CD4-positive, alpha-beta T cell treated with Interleukin-2 at 100 ng/mL for 4 hours (primary cell): ENCODE measurements at places on chromosomes 5 and 9.

DNA sequence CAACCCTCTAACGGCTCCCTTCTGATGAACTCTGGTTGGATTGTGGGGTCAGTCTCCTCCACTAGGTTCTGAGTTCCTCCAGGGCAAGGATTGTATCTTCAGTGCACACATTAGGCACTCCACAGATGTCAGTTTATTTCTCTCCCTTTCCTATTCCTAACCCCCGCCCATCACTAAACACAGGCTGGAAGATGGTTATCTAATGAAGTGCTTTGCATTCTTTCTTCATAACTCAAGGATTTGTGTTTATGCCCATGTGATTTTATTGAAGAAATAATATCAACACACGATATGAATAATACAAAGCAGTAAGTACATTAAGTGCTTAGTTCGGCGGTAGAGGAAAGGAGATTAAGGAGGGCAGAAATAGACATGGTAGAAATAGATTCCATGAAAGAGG, 4.4 kb upstream of the CREBRF start:
- DNase-seq = no peak

DNA sequence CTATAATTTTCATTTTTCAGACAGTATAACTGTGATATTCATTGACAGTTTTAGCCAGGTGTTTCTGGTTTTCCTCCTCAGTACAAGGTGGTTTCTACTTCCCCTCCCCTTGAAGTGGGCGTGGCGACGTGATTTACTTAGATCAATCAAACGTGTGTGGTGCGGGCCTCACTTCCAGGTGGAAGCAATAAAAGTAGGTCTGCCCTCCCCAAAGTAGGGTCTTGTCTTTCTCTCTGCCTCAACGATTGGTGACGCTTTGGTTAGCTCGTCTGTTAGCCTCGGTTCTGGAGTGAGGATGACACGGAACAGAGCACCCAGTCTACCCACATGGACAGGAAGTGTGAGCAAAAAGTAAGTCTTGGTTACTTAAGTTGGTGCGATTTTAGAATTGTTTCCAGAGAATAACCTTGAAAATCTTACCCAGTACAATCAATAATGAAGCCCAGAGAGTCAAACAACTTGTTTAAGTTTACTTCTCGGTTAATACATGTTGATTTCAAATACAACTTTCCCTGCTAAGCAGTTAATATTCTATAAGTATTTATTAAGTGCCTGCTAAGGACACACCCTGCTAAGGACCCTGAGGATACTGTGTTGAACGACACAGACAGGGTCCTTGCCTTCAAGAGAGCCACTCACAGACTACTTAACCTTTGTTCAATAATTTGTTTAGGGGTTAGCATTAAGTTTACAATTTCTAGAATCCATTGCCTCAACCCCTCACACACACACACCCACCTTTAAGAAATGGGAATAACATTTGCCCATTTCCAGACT, 48.4 kb downstream of the COX7C start:
- DNase-seq = no peak

GRCh38 chr5:16497546-16497945, 31.9 kb upstream of the ZNF622 start:
- no peak for DNase-seq

DNA sequence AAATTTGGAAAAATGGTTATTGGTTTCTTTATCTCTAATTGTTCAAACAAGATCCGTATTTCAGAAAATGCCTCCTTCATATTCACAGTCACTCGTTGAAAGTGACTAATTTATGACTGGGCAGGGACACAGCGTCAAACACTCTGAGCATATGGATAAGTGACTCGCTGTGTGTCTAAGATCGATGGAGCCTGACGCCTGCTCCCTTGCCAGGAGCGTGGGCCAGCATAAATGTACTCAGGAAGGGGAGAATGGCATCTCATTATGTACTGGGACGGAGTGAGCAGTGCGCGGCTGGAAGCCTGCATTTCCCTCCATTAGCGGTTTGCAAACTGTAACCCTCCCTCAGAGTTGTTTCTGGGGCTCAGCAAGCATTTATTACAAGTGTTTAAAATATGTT, 79.8 kb upstream of the CAST start:
- no peak for DNase-seq

DNA sequence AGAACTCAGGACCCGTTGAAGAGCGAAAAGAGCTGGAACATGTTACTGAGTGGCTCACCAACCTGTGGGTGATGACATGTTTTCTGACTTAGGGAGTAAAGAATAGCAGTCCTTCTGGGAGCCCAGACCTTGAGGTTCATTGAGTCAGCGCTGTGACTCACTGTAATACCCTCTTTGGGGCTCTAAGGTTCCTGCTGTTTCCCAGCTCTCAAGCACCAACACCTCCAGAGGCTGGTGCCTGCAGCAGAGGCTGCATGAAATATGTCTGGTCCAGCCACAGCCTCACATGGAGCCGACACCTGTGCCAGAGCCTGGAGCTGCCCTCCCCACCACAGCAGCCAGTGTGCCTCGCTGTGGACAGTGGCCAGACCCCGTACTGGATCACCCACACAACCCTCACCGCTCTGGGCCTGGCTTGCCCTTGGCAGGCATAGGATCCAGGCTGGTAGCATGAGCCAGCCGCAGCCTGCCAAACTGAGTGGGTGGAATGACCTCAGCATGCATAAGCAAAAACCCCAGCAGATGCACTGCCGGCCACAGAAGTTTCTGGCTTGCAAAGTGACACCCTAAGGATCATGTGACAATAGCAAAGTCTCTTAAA, 143.5 kb upstream of the MRPS30 start:
- no peak for DNase-seq

- no peak for DNase-seq
Measured at GRCh38 chr9:127198587-127198986, 66.0 kb upstream of the GARNL3 start.

GRCh38 chr9:131417264-131418142, 23.6 kb downstream of the PRRC2B start:
- DNase-seq = no peak

- no peak for DNase-seq
Measured at GRCh38 chr9:137477778-137478612, 18.9 kb upstream of the NSMF start.

DNA sequence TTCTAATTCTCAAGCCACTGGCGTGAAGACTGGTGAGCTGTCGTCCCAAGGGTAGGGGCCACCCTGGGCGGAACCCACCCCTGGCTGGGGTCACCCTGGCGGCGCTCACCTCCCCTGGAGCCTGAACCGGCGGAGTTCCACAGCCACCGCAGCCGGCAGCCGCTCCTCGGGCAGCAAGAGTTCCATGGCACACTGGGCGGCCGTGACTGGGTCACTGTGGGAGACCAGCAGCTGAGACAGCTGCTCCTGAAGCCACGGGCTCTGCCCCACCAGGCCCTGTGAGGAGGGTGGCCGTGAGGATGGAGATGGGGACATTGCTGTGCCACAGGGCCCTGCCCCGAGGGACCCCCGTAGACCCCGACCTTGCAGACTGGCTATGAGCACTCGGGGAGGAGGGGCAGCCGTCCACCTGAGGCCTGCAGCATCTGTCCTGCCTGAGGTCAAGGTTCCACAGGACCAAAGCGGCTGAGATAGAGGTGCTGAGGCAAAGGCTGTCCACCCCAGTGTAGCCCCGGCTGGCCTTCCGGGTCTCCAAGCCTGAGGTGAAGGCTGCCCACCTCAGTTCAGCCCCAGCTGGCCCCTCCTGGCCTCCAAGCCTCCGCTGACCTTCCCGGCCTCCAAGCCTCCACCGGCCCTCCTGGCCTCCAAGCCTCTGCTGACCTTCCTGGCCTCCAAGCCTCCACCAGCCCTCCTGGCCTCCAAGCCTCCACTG, 50.6 kb upstream of the NRARP start:
- no peak for DNase-seq

DNA sequence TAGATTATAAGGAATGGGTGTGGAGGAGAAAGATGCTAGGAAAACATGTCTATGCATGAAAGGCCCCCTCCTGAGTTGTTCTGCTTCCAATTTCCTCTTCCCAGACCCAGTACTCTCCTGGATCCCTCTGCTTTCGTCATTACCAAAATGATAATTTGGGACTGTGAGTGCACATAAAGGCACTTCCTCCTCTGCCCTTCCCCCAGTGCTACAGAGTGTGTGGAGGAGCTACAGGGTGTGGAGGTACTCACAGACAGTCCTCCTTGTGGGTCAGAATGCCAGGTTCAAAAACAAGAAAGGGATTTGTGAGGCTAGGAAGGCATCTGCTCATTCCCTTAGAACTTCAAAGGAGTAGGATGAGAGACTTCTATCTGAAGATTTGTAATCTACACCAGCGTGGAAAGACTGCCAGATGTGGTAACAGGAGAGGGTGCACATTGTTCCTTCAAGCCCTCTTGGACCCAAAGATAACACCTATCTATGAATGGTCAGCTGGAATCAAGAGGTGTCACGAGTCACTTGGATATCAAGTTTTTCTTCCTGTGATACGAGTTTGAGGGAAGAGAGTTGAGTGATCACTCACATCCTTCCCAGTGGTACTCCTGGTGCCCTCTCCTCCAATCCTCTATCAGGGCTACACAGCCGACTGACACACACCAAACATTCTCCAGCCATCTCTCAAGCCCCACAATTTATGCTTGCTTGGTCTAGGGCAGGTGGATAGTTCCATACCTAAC, 201.1 kb downstream of the EPB41L4A start:
- no peak for DNase-seq

DNA sequence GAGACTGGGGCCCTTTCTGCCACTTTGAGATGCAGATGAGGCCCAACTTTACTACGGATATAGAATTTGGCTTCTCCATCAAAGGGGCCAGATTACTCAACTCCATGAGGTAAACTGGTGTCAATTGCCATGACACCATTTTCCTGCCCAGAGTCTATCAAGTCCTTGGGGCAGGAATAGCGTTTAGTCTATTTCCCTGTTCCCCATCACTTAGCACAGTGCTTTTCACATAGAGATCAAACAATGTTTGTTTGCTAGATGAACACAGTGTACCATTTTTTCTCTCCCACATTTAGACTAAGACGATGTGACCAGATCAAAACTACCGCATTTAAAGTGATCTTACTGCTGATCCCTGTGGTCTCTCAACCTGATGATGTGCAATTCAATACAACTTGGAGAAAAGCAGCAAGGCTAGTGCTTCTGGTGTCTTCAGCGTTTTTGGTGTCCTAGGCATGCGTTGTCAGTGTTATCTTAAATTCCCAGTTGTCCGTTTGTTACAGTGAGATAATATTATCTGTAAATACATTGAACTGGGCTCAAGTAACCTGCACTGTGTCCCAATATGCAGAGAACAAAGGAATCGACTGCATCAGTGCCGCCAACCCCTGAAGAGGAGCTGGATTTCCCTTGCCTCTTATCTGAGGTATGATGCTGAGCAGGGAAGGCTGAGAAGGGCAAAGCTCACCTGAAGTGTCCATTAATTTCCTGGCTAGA, 446.2 kb downstream of the PLK2 start:
- DNase-seq = no peak

- DNase-seq = no peak
Measured at GRCh38 chr5:167664222-167664804, 627.1 kb upstream of the WWC1 start.

GRCh38 chr9:133117271-133118178, 3.5 kb downstream of the RALGDS start:
- no peak for DNase-seq

GRCh38 chr5:74423383-74423782, 217.1 kb downstream of the ENC1 start:
- DNase-seq = no peak

- DNase-seq = no peak
Measured at GRCh38 chr5:32193591-32193990, 19.5 kb upstream of the GOLPH3 start.

DNA sequence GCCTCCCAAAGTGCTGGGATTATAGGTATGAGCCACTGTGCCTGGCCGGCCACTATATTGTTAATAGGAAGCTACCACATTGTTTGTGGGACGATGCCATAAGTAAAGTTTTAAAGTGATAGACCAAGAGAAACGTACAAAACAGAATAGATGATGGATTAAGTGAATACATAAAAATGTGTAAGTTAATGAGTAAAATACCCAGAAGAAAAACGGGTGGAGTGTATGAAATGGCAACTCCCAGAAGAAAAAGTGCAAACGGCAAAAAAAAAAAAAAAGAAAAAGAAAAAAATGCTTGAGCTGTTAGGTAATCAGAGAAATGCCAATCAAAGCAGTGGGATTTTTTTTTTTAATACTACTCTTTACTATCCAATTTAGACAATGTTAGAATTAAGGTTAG, 246.0 kb downstream of the PDZD2 start:
- no peak for DNase-seq

- DNase-seq = no peak
Measured at GRCh38 chr9:107360098-107360497, 77.0 kb downstream of the RAD23B start.

DNA sequence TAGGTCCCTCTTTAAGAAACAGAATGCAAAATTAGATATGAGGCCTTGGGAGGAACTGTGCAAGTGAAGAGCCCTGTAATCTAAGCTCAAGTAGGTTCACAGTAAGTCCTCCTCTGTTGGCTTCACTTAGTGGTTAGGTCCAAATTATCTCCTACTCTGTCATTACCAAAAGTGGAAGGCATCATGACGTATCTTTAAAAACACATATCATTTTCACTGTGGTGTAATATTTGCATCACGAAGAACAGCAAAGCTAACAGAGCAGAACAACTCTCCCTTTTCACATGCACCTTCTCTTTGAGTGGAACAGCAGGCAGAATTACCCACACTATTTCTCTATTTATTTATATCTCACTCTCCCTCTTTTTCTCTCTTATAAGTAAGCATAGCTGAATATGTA, 240.5 kb upstream of the CCNH start:
- no peak for DNase-seq

- DNase-seq = no peak
Measured at GRCh38 chr9:1098551-1098950, 48.4 kb downstream of the DMRT2 start.

- DNase-seq = no peak
Measured at GRCh38 chr5:111983459-111983858, 226.5 kb upstream of the NREP start.

- peak; percentile 32 for DNase-seq
Measured at GRCh38 chr5:73448463-73449136, at the start of gene FOXD1. Gene FOXD1, minus strand, starts transcription at chr5:73448777. Its CDS starts 415 bp downstream, at chr5:73448362.

DNA sequence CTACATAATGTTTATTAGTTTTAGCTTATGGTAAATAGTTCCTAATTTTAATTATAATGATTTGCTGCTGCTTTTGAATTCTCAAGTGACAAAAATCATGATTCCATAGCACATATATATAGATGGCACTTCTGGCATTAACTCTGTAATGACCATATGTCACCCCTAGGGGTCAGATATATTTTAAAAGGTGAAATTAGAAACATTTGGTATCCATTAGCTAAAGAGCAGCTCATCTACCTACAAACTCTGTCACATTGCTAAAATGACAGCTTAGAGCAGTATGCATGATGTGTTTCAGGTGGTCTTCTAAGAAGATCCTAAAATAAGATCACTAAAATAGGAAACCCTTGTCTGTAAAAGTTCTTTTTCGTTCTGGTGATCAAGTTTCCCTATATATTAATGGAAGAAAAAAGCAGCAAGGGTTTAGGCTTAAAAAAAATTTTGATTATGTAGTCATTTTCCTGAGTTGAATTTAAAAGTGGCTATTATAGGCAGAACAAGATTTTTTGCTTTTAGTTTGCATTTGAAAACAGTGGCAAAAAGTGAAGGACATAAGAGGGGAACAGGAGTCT, 157.7 kb upstream of the POU5F2 start:
- DNase-seq = peak; percentile 17
